ENCODE measurements at places on chromosomes 2 and 18. TPM values are rescaled to one million over a fixed set of nuclear protein-coding genes. Genes with fewer than 3 reads are reported as not detected.

DNA sequence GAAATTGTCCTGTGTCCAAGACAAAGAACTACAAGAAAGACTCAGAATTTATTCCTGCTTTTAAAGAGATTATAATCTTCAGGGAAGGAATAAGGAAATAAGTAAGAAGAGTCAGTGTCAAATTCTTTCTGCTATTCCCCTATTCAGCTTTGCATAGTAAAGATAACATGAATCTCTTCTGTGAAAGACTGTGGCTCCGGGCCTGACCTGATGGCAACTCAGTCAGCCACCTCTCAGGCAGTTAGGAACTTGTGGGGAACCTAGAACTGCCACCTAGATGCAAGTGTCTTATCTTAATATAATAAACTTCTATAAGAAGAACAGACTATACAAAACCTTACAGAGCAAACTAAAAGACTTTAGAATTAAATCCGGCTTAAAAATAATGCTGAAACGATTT, 382.0 kb downstream of the RAD51AP2 start:
- DNase-seq, result no peak

DNA sequence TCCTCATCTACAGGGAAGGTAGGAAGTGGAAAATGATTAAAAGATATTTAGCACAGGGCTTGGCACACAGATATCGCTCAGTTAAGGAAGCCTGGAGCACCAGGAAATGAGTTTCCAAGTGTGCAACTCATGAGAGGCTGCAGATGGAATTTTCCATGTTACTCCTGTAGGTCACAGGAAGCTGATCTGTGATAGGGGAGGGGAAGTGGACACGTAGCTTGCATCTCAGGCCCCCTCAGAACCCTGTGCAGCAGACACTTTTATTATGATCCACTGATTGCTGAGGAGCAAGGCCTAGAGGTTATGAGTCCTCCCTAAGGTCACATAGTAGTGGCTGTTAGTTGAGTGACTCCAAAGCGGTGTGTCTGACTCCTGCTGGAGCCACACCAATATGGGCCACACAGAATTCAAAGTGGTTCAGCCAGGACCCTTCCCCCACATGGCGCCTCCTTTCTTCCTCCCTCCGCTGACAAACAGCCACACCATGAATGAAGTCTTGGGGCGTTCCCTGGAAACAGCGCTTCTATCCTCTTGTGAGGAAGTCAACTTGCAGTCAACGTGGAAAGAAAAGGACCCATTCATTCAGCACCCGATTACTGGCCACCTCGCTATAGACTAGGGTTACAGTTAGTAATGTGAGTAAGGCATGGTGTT, 21.5 kb downstream of the DYSF start:
- peak; percentile 74 for DNase-seq

The CTAGE1 gene
- total RNA-seq, result not detected

DNA sequence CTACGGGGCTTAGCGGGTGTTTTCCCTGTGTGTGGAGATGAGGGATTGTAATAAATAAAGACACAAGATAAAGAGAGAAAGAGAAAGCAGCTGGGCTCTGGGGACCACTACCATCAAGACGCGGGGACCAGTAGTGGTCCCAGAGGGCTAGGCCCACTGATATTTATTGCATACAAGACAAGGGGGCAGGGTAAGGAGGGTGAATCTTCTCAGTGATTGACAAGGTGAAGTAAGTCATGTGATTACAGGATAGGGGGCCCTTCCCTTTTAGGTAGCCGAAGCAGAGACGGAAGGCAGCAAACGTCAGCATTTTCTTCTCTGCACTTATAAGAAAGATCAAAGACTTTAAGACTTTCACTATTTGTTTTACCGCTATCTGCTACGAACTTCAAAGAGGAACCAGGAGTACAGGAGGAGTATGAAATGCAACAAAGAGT, 4.5 kb upstream of the GAL3ST2 start:
- DNase-seq, result no peak

The GKN1 gene
- not detected for total RNA-seq

- DNase-seq, result no peak
Measured at GRCh38 chr2:156219491-156220100, 112.9 kb downstream of the NR4A2 start.

DNA sequence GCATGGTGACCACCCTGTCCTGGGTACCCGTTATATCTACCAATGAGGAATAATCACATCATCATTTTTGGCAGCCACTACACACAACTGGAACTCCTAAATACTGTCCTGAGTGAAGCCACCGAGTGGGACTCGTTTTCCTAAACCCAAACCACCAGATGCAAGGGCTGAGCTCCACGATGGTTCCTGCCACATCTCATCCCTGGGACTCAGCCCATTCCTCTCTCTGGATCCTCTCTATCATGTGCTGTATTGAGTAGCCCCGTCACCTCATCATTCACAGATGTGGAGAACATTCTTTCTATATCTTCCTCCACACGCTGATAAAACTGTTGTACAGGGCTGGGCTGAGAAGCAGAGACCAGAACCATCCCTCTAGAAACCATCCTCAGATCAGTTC, 79.4 kb upstream of the SMAD7 start:
- DNase-seq, result no peak

GRCh38 chr18:70154591-70155194, 50.8 kb downstream of the RTTN start:
- DNase-seq, result no peak

DNA sequence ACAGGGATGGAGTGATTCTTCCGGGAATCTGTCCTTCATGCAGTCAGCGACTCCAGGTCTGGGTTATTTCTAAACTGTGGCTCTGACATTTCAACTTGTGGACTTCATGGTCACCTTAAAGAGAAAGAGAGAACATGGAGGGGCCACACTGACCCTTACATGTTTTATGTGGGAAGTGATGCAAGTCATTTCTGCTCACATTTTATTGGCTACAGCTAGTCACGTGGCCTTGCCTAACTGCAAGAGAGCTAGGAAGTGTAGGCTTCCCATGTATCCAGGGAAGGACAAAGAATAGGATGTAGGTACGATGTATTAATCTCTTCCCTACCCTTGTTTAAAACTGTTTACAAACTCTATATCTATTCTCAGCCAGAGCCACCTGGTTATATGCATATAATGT, 30.3 kb upstream of the AFTPH start:
- no peak for DNase-seq

DNA sequence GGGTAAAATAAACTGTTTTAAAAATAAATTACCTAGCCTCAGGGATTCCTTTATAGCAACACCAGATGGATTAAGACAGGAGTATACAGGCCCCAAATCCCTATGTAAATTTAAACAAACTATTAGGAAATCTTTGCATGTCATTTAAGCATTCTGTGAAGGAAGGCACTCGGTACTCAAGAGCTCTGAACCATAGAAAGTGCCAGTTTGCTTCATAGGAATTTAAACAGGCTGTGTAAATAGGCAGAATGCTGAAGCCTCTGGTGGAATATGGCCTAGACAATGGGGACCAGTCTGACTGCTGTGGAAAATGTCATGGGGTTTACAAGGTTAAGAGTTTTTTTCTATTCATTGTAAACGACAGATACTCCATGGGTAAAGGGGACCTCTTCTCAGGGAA, 377.4 kb downstream of the DLGAP1 start:
- no peak for DNase-seq

The MERTK gene
- total RNA-seq, result 25.0 TPM

All from dermis blood vessel endothelial cell (primary cell).